Activated CD4-positive, alpha-beta T cell treated with anti-CD3 and anti-CD28 coated beads, Interleukin-2, amount 50 U/mL, for 4 hours (primary cell): ENCODE measurements at places on chromosomes 1 and 21.

- no peak for DNase-seq
These were observed 50.5 kb upstream of the SLFNL1 start for GRCh38 chr1:41072051-41072450.

GRCh38 chr1:15609631-15610030 is 7.6 kb upstream of the DDI2 start:
- no peak for DNase-seq

- no peak for DNase-seq
These were observed 105.5 kb downstream of the HIVEP3 start for GRCh38 chr1:41813226-41813625.

DNA sequence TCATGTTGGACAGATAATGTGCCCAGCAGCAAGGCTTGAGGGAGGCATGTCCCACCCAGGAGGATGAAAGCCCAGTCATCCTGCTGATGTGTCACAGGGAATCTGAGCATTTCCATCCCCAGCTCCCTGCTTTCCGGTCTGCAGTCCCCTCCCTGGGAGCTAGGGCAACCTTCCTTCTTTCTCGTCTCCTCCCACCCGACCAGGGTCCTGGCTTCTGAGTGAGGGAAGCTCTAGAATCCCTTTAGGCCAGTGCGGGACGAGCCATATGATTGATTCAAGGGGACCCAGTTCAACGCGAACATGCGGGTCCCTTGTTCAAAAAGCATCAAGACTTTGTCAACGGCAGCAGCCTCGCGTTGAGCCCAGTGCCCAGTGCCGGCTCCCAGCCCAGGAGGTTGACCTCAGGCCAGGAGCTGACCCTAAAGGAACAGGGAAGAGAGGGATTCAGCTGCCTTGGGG is 96.7 kb upstream of the TMPRSS2 start:
- no peak for DNase-seq

DNA sequence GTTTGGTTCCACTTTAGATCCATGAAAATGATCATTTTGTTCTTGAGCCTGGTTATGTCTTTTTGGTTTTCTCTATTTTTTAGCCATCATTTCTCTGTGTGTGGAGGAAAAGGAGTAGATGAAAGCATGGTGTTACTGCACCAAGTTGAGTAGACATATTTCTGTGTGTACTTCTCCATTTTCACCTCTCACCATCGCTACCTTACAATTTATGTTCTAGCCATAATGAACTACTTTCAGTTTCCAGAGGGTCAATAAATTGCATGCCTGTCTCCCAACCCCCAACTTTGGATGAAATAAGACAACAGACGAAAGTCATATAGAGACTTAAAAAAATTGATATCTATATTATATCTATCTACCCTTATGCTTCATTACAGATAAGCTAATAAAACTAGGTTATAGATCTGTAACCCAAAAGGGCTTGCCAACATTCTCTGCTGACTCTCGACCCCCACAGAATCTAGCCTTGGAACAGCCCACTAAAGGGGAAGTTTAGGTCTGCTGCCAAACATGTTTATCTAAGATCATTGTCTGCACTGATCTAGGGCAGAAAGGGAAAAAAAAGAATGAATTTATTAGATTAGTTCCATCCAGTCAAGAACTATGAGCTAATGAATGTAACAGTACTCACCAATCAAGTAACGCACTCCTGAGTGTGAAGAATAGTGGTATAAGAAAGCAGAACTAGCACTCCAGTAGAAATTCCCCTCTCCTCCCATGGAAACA is 7.5 kb upstream of the MAN1A2 start:
- DNase-seq = no peak

- no peak for DNase-seq
These were observed 357.1 kb upstream of the SGIP1 start for GRCh38 chr1:66176832-66177231.

GRCh38 chr21:26119906-26120305 is 50.7 kb downstream of the APP start:
- no peak for DNase-seq
